ENCODE measurements at places on chromosomes 1 and 21. TPM values are rescaled to one million over a fixed set of nuclear protein-coding genes. Genes with fewer than 3 reads are reported as not detected.

The FMO2 gene
- total RNA-seq, result not detected

The ZYG11A gene
- 0.03 TPM for total RNA-seq

The RGS8 gene
- 1.6 TPM for total RNA-seq

The BMP8B gene
- 12.2 TPM for total RNA-seq

DNA sequence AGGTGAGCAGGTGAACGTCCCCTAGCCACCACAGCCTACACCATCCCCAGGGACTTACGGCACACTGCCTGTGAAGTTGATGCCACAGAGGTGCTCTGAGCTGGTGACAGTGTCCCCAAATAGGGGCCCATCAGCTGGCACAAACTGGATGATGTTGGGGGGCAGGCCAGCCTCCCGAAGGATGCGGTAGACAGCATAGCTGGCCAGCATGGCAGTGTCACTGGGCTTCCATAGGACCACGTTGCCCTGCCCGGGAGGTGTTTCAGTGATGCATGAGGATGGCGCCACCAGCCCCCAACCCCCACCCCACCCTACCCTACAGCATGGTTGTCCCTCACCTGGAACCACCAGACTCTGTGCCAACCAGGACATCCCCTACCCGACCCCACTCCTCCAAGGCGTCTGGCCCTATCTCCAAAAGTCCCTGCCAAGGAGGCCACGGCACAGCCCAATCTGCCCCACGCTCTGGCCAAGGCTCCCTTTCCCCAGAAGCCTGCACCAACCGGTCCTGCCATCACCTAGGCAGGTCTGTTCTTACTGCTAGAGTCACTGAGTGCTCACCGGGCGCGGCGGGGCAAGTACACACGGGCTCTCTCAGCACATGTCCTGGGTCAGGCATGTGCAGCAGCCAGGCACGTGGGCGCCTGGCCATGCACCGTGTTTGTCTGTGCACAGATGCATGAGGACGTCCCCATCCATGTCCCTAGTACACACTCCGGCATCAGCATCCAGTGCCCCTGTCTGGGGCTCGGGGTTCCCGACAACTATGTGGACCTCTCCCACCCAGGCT, 20.5 kb downstream of the ALDH4A1 start:
- no peaks in the 10 kb centered on the region for H3K36me3 ChIP-seq
- H3K27me3 ChIP-seq, result no peaks in the 10 kb centered on the region
- DNase-seq, result no peak
- H3K4me1 ChIP-seq, result no peaks in the 10 kb centered on the region

- DNase-seq, result no peak
- no peaks in the 10 kb centered on the region for H3K36me3 ChIP-seq
- H3K4me3 ChIP-seq, result no peak overlapping the region
- H3K4me1 ChIP-seq, result no peaks in the 10 kb centered on the region
- H3K27me3 ChIP-seq, result no peaks in the 10 kb centered on the region
Observed at GRCh38 chr1:78318011-78318410, 172.8 kb upstream of the PTGFR start.

GRCh38 chr21:19489930-19490329, 1086.3 kb upstream of the TMPRSS15 start:
- no peak overlapping the region for H3K4me3 ChIP-seq
- H3K27me3 ChIP-seq, result no peaks in the 10 kb centered on the region
- DNase-seq, result no peak
- no peak overlapping the region for H3K27ac ChIP-seq
- no peaks in the 10 kb centered on the region for H3K36me3 ChIP-seq

- no peak for DNase-seq
- H3K4me1 ChIP-seq, result no peaks in the 10 kb centered on the region
- H3K4me3 ChIP-seq, result no peak overlapping the region
- no peaks in the 10 kb centered on the region for H3K27me3 ChIP-seq
- H3K36me3 ChIP-seq, result no peaks in the 10 kb centered on the region
Observed at GRCh38 chr21:41923631-41924367, 30.0 kb downstream of the C2CD2 start.

GRCh38 chr1:86504895-86505563, 36.3 kb downstream of the CLCA1 start:
- DNase-seq, result no peak
- no peaks in the 10 kb centered on the region for H3K4me1 ChIP-seq
- H3K27me3 ChIP-seq, result 0 out of 2 replicates have a peak, but pooled peaks cover 4% of the 10 kb centered on the region
- H3K36me3 ChIP-seq, result no peaks in the 10 kb centered on the region
- H3K4me3 ChIP-seq, result no peak overlapping the region
- H3K27ac ChIP-seq, result no peak overlapping the region

- H3K36me3 ChIP-seq, result no peaks in the 10 kb centered on the region
- H3K4me1 ChIP-seq, result no peaks in the 10 kb centered on the region
Observed at GRCh38 chr1:198904321-198904720, 265.5 kb downstream of the PTPRC start.

GRCh38 chr1:27626031-27626935, 8.7 kb downstream of the FGR start:
- no peak overlapping the region for H3K27ac ChIP-seq
- no peak for DNase-seq
- peaks cover 5% of the 10 kb centered on the region for H3K4me1 ChIP-seq
- H3K36me3 ChIP-seq, result no peaks in the 10 kb centered on the region

GRCh38 chr1:183048087-183049085, 25.2 kb downstream of the LAMC1 start:
- H3K4me1 ChIP-seq, result peaks cover 10% of the 10 kb centered on the region
- H3K27me3 ChIP-seq, result no peaks in the 10 kb centered on the region
- no peak overlapping the region for H3K4me3 ChIP-seq
- no peak overlapping the region for H3K27ac ChIP-seq
- H3K36me3 ChIP-seq, result no peaks in the 10 kb centered on the region
- no peak for DNase-seq

DNA sequence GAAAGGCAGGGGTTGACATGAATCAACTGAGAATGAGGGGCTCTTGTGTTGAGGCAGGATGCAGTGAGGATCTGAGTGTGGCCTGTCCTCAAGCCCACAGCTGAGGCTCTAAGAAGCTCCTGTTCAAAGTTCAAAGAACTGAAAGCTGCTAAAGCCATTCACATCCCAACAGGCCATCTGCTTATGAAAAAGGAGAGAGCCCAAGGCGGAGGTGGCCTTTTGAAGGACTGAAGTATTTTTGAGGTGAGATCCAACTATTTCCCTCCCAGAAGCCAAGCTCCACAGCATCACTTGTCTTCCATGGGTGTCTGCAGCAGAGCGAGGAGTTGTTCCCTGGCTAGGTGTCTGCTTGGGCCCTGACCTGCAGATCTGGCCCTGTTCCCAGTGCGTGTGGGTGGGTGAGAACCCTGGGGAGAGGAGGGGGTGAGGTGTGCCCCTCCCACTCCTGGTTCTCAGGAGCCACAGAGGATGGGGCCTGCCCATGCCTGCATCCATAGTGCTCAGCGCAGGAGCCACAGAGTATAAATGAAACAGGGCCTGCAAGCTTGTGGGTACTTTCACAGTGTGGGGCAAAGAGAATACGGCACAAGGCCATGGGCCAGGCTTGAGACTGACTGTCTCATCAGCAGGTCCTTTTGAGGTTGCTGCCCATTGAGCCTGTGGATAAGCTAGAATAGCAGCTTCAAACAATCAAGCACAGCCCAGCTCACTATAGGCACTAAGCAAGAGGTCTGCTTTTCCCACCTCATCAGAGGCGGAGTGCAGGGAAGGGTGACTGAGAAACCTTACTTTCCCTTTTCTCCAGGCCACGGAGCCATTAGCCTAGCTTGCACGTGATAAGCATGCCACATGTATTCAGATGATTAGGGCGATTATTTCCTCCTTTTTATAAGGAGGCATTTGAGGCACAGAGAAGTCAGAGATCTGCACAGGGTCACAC, 15.7 kb downstream of the REG4 start:
- H3K4me3 ChIP-seq, result no peak overlapping the region
- no peak for DNase-seq
- H3K4me1 ChIP-seq, result peaks cover 19% of the 10 kb centered on the region
- H3K27ac ChIP-seq, result no peak overlapping the region
- no peaks in the 10 kb centered on the region for H3K36me3 ChIP-seq

GRCh38 chr21:44349416-44349846, 4.0 kb upstream of the TRPM2 start:
- no peak for DNase-seq
- no peaks in the 10 kb centered on the region for H3K36me3 ChIP-seq
- no peaks in the 10 kb centered on the region for H3K27me3 ChIP-seq
- H3K4me1 ChIP-seq, result 0 out of 2 replicates have a peak, but pooled peaks cover 3% of the 10 kb centered on the region

- H3K4me1 ChIP-seq, result peaks cover 26% of the 10 kb centered on the region
- DNase-seq, result no peak
- H3K27ac ChIP-seq, result no peak overlapping the region
- no peaks in the 10 kb centered on the region for H3K36me3 ChIP-seq
Observed at GRCh38 chr1:3928586-3928985, 28.5 kb upstream of the C1orf174 start.
